Non-pigmented ciliary epithelial cell (primary cell): ENCODE measurements at places on chromosomes 1 and 21.

DNA sequence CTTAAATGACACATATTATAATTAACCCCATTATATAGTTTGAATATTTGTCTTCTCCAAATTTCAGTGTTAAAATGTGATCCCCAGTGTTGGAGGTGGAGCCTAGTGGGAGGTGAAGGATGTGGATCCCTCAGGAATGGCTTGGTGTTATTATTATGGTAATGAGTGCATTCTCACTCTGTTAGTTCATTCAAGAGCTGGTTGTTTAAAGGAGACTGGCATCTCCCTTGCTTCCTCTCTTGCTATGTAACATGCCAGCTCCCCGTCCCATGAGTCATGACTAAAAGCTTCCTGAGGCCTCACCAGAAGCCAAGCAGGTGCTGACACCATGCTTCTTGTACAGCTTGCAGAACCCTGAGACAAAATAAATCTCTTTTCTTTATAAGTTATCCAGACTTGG is 1612.7 kb downstream of the AMY1C start:
- DNase-seq = no peak

DNA sequence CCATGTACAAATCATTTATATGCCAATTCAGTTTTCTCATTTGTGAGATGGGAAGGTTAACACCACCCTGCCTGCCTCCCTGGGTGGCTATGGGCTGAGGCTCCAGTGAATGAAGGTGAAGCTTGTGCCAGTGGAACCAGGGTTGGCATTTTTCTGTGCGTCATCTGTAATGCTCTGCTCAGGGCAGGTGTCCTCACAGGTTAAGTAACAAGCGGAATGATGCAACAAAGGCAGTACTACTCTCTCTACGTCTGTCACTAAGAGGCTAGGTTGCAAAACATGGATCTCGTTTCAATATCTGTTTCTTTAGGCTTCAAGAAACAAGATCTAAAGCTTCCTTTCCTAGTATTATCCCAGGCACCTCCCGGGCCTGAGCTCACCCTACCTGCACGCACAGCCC is 67.0 kb upstream of the ZNF648 start:
- DNase-seq = no peak

DNA sequence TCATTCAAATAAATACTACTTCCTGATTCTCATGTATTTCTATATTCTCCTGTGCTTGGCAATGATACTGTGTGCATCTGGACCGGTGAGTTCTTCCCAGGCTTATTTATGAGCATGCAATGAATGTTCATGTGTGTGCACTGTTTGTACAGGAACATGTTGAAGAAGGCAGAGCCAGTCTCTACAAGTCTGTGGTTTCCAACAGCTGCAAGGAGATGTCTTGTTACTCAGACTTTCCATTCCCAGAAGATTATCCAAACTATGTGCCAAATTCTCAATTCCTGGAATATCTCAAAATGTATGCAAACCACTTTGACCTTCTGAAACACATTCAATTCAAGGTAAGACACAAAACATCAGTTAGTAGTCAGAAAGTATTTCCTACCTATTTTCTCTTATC is 19.1 kb downstream of the FMO1 start:
- DNase-seq = no peak

DNA sequence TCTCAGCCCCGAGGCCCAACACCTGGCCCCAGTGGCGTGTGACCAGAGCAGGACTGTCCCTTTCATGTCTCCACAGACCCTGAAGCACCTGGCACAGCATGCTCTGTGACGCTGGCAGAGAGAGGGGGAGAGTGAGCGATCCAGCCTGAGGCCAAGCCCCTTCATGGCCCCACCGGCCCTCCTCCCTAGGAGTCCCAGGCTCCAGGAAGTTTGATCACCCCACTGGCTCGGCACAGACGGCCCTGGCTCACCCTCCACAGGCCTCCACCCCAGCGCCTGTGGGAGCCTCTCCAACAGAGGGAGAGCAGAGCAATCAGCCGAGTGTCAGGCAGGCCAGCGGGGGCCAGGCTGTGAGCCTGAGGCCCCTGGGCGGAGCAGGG is 11.0 kb downstream of the SH3BGRL3 start:
- no peak for DNase-seq

GRCh38 chr1:118783095-118783758 is 204.9 kb downstream of the TBX15 start:
- no peak for DNase-seq

DNA sequence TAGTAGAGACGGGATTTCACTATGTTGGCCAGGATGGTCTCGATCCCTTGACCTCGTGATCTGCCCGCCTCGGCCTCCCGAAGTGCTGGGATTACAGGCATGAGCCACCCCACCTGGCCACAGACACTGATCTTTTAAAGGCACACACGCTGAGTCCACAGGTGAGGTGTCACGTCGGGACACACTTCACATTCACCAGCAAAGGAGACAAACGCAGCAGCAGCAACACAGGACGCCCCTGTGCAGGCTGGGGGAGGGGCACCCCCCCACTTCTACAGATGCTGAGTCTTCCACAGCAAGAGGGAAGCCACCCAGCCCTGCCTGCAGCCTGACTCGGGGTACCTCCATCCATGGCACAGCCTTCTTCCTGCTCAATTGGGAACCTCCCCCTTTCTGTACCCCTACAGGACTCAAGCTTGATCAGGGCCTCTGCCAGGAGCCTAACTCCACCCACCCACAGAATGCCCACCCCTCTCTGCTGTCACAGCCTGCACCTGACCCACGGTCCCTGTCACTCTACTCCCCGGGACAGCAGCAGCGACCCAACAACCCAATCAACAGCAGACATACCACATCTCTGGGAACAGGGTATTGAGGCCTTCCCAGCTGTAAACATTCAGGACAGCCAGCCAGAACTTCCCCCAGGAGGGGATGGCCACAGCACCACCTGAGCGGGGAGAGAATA is 9.5 kb downstream of the LSS start:
- DNase-seq = no peak

GRCh38 chr1:228736844-228737445 is 1.7 kb downstream of the RHOU start:
- no peak for DNase-seq

DNA sequence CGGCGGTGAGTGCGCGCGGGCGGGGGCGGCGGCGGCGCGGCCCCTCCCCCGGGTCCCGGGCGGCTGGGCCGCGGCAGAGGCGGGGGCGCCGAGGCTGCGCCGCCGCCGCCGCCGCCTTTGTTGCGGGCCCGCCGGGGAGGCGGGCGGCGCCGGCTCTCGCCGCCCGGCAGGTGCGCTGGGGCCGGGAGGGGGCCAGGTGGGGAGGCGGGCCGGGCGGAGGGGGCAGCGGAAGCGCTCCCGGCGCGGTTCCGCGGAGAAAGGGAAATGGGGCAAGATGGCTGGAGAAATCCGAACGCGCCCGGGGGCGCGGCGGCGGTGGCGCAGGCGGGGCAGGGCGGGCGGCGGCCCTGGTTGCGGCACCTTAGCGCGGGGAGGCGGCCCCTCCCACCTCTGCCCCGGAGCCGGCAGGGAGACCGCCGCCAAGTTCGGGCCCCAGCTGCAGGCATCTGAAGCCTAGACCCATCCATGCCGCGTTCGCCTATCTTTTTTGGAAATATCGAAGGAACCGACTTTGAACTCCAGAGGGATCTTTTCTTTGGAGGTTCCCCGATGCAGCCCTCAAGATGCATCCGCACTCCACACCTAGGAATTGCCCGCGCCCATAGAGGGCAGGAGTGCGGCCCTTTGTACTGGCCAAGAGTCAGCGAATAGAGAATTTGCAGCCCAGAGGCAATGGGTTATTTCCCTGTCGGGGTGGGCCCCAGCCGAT is 479 bp downstream of the POGK start:
- no peak for DNase-seq

DNA sequence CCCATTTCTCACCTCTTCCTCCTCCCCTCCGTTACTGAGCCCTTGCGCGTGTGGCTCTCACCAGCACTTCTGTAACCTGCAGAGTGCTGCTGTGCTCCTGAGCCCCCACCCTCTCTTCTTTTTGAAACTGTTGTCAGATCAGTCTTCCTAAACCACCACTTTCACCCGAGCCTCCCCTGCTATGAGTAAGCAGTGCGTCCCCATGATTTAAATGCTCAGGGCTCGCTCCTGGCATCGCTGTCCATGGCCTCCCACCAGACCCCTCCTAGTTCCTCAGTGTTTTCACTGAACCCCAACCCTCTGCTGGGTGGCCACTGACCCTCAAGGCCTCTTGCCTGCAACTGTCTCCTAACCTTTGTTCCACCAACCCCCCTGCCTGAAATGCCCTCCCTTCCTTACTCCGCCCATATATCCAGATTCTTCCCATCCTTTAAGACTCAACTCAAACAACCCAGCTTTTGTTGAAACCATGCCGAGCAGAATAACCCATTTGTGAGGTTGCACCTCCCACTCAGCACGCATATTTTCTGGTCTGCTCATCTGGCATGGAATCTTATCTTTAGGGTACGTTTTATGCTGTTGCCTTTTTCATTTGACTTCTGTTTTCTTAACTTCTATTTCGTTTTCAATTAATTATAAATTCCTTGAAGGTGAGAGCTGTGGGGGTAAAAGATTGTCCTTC is 64.5 kb upstream of the FAM3B start:
- peak; percentile 70 for DNase-seq

DNA sequence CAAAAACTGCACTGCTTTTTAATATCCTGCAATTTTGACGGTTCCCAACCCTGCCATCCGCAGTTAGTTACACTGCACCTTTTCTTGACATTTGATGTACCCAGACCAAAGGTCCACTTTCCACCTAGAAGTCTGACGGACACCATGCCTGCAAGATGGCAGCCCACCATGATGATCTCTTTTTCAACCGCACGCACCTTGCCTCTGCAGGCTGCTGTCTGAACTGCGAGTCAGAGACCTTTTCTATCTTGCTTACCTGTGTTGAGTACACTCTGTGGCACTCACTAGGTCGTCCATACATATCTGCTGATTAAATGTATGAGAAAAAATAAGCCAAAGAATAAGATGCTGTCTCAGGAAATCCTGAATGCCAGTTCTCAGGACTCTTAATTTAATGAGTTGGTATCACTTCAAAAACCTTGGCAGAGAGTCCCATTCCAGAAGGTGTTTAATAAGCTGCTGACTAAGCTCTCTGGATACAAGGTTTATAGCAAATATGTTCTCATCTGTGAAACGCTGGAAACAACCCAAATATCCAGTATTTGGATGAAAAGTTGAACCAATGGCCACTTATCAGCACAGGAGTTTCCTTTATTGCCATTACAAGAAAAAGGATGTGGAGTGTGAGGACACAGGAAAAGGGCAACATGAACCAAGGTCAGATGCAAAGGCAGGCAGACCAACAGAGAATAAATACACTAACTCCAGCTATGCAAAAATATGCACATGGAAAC is 37.9 kb downstream of the GNG12 start:
- no peak for DNase-seq

DNA sequence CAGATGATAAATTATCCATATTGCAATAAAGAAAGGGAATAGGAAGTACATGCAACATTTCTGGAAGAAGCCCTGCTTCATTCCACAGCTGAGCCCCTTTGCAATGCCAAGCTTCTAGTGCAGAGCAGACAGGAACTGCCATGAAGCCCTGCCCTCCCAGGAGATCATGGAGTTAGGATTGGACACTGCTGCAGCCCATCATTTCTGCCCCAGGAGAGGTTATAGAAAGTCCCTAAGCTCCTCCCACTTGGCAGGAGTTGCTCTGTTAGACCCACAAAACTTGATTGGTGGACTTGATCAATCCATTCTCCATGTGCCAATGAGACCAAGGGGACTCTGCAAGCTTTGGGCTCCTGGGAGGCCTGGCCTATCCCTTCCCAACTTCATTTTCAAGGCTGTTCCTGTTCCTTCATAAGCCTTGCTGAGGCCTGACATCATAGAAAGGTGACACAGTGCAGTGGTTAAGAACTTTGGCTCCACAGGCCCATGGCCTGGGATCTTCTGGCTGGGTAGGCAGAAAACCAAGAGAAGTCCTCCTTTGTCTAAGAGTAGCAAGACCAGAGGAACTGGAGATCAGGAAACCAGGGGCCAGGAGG is 1.3 kb upstream of the LAPTM5 start:
- no peak for DNase-seq

DNA sequence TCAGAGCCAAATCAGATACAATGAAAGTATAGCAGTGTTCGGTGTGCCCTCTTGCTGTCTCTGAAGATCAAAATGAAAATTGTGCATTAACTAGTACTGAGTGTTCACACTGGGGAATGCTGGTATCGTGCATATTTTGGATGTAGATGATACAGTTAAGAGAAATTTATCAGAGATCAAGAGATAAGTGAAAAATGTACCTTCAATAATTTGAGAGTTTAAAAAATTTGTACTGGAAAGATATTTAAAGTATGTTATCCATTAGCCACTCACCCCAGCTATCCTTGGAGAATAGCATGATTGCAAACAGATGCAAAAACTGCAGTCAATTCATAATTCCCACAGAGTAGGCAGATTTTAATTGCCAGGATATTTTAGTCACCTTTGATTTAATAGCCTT is 56.4 kb downstream of the GREM2 start:
- no peak for DNase-seq

- no peak for DNase-seq
Observed at GRCh38 chr1:24596401-24596880, 40.6 kb downstream of the NCMAP start.

DNA sequence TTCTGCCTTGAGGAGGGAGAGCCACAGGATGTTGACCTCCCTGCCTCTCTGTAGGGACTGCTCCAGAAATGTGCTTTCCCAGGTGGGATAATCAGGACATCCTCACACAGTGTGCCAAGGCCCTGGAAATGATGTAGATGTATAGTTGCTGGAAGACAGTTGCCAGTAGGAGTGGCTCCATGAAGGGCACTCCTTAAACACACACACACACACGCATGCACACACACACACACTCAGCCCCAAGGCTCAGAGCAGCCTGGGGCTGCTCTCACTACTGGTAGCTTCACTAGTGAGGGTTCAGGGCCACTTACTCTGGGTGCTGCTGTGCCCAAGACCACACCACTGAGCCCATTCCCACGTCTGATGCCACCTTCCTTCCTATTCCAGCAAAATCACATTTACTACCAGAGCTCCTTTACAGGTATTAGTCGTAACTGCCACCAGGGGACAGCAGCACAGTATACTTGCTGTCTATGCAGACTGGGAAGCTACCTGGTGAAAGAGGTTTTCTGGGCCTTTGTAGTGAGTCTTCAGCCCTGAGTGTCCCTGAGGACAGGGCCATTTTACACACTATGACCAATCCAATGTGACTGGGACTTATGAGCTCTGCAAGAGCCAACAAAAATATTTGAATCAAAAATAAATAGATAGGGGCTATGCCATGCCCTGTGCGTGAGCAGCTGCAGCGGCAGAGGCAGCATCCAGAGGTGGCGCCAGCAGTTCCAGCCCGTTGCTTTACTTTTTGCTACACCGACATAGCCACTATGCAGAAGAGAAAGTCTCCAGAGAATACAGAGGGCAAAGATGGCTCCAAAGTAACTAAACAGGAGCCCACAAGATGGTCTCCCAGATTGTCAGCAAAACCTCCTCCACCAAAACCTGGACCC is 15.0 kb downstream of the CRNN start:
- DNase-seq = no peak
